ENCODE measurements at places on chromosomes 13 and 19.

- no peak for DNase-seq
Measured at GRCh38 chr19:42212886-42213285, 4.6 kb downstream of the DEDD2 start.

DNA sequence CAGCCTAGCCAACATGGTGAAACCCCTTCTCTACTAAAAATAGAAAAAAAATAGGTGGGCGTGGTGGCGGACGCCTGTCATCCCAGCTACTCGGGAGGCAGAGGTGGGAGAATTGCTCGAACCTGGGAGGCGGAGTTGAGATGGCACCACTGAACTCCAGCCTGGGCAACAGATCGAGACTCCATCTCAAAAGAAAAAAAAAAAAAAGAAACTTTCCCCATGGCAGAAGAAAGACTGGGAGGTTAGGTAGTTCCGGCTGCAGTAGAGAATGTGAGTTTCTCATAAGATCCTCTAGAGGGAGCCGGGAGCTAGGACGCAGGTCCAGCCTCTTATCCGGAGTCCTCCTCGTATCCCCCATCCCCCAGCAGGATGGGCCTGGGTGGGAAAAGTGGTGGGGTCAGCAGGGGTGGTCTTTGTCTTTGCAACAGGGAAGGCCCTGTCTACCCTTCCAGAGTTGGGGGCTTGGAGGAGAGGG is 13.2 kb upstream of the CREB3L3 start:
- no peak for DNase-seq

DNA sequence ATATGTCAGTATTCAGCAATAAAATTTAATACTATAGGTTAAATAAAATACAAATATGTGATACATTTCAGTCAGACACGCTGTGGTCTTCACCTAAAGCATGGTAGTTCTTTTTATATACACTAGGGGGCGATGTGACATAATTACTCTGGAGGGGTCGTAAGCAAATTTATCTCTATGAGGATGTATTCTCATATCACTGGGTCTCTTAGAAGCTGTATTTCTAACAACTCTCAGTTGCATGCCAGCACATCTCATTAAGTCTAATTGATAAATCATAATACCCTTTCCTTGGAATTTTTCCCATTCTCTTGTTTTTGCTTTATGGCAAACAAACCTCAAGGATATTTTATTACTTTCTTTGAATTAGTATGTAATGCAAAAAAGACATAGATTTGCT is 3.9 kb upstream of the PCDH17 start:
- DNase-seq, result no peak

DNA sequence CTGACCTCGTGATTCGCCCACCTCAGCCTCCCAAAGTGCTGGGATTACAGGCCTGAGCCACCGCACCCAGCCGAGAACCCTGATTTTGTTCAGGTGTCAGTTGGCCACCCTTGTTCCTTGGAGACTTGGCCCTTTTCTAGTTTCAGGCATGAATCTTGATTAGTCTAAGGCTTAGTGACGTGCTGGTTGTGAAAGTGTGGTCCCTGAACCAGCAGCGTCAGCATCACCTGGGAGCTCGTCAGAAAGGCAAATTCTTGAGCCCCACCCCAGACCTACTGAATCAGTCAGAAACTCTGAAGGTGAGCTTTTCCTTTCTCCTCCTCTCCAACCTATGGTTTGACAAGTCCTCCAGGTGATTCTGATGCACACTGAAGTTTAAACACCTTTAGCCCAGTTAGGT is 35.2 kb downstream of the CACNG6 start:
- DNase-seq, result no peak

- no peak for DNase-seq
Measured at GRCh38 chr13:51280379-51280940, 58.3 kb downstream of the FAM124A start.

GRCh38 chr13:42600943-42601342 is 27.0 kb downstream of the TNFSF11 start:
- no peak for DNase-seq

DNA sequence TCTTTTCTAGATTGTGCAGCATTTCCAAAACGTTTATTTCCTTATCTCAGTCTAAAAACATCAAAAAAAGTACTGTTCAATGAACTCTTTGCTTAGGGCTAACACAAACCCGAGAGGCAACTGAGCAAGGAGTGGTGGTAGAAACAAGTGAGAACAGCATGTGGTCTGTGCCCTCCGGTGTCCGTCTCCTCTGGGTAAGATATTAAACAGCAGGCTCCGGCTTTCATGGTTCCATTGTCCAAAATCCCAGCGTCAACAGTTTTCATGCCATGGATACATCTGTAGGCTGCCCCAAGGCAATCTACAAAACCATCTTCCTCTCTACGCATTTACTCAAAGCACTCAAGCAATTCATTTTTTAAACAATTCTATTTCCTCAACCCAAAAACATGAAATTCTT is 22.8 kb downstream of the DCLK1 start:
- DNase-seq, result no peak

DNA sequence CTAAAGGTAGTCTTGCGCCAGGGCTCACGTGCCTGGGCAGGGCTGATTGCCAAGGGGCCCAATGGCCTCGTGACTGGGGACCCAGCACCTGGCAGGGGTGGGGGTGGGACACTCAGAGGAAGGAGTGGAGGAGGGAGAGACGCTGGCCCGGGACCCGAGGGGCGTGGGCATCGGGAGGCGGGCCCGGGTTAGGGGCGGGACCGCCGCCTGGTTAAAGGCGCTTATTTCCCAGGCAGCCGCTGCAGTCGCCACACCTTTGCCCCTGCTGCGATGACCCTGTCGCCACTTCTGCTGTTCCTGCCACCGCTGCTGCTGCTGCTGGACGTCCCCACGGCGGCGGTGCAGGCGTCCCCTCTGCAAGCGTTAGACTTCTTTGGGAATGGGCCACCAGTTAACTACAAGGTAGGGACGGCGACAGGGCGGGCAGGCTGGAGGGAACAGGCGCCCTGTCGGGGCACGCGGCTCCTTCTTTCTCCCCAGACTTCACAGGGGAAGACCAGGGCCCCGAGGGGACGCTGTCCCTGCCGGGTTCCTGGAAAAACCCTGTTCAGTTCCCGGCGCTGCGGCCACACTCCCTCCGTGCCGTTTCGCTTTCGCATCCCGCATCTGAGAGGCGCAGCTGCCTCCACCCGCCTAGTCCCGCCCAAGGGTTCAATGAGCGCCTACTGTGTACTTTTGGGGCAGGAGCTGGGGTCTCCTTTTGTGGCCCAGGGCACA is at the start of gene IFI30:
IFI30 (plus strand) TSS at position 242 of the 717 bp plus-strand sequence; CDS start at position 271, 29 bp downstream.
- DNase-seq, result peak; percentile 52

DNA sequence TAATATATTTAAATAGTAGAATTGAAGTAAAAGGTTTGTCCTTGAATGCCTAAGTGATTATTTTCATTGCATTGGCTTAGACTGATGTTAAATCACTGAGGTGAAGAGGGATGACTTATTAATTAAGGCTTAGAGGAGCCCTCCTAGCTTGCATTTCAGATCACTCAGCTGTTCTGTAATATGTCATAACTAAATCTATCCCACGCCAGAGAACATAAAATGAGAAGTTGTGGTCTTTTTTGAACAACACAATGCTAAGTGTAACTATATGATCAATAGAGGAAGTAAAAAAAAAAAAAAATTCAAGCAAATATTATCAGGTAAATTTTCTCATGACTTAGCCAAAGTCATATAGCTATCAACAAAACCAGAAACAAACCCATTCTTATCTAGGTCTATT is 752.2 kb downstream of the GPC5 start:
- DNase-seq, result no peak

DNA sequence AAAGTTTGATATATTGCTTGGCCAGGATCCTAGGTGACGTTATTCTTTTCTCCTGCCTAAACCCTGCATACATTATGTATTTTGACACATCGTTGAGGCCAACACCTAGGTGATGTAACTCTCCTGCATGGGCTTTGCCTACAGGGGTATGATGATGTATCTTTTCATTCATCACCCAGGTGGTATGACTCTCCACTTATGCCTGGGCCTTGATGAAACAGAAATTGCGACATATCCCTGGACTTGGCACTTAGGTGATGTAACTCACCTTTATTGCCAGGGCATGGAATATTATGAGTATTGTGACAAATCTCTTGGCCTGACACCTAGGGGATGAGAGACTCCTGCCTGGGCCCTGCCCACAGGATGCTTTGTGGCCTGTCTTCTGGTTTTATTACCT is 18.5 kb upstream of the ZNF681 start:
- DNase-seq, result no peak

DNA sequence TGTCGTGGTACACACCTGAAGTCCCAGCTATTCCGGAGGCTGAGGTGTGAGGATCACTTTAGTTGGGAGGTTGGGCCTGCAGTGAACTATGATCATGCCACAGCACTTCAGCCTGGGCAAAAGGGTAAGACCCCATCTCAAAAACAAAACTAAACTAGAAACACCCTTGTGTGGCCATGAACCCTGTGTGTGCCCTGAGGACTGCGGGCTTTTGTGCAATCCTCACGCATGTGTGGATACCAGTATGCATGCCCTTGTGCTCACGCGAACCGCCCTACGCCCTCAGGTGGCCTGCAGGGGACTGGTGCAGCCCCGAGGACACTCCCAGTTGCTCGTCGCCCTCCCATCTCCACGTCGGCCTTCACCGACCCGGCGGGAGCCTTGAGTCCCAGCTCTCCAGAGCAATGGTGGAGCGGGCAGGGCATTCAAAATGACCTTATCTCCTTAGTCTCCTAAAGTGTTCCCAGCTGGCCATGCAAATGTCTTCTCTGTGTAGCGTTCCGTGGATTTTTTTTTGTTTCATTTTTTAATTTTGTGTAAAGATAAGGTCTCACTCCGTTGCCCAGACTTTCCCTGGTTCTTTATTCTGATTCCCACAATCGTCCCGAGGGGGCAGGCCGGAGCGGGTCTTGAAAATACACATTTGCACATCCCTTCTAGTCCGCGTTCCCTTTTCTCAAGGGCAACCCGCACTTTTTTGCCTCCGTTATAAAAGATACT is 868 bp upstream of the EGLN2 start:
- no peak for DNase-seq

- DNase-seq, result no peak
Measured at GRCh38 chr19:9849791-9850190, 14.7 kb downstream of the PIN1 start.

GRCh38 chr13:99256283-99256682 is 1.9 kb downstream of the GPR18 start:
- no peak for DNase-seq

DNA sequence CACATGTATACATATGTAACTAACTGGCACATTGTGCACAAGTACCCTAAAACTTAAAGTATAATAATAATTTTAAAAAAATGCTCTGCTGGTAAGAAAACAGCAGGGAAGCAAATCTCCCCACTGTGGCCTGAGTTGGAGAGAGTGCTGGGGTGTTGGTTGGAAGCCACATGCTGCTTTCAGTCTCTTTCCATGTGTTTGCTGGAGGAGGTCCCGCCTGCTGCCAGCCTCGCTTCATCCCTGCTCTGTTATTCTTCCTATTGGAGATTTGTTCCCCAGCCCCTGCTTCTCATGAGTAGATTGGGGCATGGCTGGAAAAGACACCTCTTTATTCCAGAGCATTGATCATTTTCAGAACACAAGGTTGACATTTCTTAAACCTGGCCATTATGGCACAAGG is 230.5 kb downstream of the FGF9 start:
- no peak for DNase-seq

DNA sequence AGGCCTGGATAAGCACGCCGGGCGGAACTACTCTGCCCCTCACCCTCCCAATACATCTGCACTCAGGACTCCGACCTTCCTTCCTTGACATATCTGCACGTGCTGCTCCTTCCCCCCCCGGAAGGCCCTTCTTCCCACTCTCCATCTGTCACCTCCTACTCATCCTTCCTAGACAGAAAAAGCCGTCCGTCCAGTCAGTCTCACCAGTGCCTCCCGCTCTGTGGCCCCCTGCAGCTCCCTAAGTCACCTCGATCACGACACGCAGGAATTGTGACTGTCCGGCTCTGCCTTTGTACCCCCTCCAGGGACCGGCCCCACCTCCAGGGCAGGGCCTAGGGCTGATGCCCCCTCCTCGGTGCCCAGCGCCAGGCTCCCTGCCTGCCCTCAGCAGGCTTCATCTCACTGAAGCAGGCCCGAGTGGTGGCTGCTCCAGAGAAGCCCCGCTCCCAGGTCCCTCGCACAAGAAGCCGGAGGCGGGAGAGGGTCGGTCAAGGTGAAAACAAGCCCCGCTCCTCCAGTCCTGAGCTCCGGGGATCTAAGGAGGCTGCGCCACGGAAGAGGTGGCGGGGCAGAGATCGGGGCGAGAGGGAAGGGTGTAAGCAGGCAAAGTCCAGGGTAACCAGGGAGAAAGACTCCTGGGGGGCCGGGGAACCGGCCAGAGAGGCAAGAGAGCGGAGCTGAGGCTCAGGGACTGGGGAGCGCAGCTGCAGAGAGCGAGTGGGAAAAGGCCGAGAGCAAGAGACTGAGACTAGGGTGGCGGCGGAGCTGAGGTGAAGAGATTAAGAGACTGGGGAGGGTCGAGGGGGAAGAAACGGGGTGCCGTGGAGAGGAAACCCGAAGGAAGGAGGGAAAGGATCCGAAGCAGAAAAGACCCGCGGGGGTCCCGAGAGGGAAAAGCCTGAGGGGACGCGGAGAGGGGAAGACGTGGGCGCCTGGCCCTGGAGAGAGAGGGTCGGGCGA is 1.1 kb downstream of the PPP6R1 start:
- no peak for DNase-seq

- DNase-seq, result no peak
Measured at GRCh38 chr19:9058905-9059667, 27.8 kb upstream of the OR1M1 start.

DNA sequence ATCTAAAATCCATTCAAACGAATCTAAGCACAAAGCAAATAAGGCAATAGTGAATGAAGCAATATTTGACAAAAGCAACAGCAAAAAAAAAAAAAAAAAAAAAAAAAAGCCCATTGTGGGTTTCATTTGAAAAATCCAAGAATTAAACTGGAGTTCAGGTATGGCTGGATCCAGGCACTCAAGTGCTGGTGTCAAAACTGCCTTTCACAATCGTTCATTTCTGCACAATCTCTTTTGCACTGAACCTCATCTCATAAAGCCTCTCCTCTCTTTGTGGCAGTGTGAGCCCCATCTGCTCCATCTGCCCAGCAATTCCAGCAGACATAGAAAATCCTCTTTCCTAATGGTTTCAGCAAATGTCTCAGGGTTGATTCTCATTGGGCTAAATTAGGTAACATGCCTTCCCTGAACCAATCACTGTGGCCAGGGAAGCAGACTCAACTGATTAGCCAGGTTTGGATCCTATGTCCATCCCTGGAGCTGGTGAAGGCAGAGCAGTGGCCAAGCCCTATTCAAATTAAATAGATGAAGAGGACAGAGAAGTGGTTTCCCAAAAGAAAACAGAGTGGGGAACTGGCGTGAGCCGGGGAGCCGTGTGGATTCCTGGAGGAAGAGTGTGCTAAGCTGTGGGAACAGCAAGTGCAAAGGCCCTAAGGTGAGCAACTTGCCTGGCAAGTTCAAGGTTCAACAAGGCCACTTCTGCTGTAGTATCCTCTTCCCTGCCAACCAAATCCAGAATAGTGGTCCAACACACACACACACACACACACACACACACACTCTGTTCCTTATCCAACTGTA is 1.2 kb upstream of the HIF3A start:
- no peak for DNase-seq

DNA sequence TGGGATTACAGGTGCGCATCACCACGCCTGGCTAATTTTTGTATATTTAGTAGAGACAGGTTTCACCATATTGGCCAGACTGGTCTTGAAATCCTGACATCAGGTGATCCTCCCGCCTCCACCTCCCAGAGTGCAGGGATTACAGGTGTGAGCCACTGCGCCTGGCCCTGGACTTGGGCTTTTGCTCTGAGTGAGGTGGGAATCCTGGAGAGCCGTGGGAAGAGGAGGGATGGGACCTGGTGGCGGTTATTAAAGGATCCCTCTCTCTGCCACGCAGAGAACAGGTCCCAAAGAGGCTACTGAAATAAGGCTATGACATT is 1.7 kb upstream of the TLE5 start:
- no peak for DNase-seq
